Activated T-cell treated with anti-CD3 and anti-CD28 coated beads, Interleukin-2, amount 50 U/mL, for 24 hours (primary cell): ENCODE measurements at places on chromosomes 2 and 18.
A peak's percentile ranks its signal among the peaks of the same experiment; 100 is the strongest.

DNA sequence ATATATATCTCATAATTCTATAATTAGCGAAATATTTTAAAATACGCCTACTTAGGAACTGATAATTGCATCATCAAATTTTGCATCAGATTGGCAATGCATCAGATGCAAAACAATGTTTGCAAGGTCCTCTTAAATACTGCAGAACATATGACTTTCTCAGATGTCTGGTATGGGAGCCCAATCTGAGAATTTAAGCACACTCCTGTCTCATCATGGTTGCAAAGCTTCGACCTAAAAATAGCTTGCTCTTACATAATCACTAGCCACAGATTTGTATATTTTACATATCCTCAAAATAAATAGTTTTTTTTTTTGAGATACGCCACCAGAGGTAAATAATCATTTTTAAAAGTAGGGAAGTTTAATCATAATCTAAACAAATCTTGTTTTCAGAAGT, 123.2 kb downstream of the CABYR start:
- no peak for DNase-seq

- no peak for DNase-seq
Measured at GRCh38 chr18:59646228-59646962, 50.8 kb downstream of the CCBE1 start.

GRCh38 chr2:226671141-226671676, 128.4 kb downstream of the IRS1 start:
- no peak for DNase-seq

DNA sequence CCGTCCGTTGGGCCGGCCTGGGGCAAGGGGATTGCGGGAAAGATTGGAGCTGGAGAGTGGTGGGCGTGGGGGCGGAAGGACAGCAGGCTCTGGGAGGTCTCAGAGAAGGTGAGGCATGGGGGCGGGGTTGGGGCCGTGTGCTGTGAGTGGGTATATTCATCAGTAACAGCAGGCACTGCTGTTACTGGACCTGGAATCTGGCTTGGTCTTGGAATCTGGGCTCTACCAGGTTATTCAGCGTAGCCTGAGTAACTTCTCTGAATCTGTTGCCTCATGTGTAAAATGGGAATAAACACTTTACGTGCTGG, 435 bp downstream of the RNF181 start:
- DNase-seq: peak; percentile 54

- no peak for DNase-seq
Measured at GRCh38 chr2:23516520-23517256, 131.7 kb downstream of the KLHL29 start.

GRCh38 chr2:152320814-152321213, 14.2 kb upstream of the FMNL2 start:
- no peak for DNase-seq

- no peak for DNase-seq
Measured at GRCh38 chr2:197273485-197273884, 37.1 kb downstream of the ANKRD44 start.

DNA sequence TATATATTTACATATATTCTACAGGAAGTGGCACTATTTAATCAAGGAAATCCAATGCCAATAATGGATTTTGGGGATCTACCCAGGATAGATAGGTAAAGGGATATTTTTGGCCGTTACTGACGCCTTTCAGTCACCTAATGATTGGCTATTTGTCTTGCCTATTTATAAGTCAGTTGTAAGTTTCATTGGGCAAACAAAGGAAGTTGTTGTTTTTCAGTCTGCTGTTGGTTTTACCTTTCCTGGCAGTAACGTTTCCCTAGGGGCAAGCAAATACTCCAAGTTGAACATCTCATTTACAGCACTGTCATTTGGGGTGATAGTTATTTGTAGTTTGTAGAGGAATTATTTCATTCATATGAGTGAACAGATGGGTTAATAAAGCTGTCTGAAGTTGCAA, 17.0 kb upstream of the LANCL1 start:
- DNase-seq: no peak

GRCh38 chr2:181954538-181954883, 31.1 kb upstream of the PPP1R1C start:
- no peak for DNase-seq

GRCh38 chr2:86243950-86244733, 44.9 kb downstream of the MRPL35 start:
- no peak for DNase-seq
